WTC11 (cell line): ENCODE measurements at places on chromosomes 16 and 17.

GRCh38 chr16:46884513-46885293 is 541 bp downstream of the GPT2 start:
- no peak for DNase-seq

GRCh38 chr16:14641926-14642325 is 9.2 kb downstream of the BFAR start:
- DNase-seq = no peak

- no peak for DNase-seq
Measured at GRCh38 chr17:59534583-59534982, 30.8 kb upstream of the DHX40 start.

GRCh38 chr17:27494192-27495091 is 38.2 kb downstream of the KSR1 start:
- DNase-seq = no peak

- DNase-seq = peak; percentile 62
Measured at GRCh38 chr17:79220713-79221291, 146.2 kb downstream of the ENGASE start.

- no peak for DNase-seq
Measured at GRCh38 chr16:24844101-24845030, 1.4 kb upstream of the SLC5A11 start.

GRCh38 chr16:2840914-2841313 is 10.8 kb downstream of the ZG16B start:
- no peak for DNase-seq

GRCh38 chr17:7508145-7508544 is 24.0 kb downstream of the POLR2A start:
- no peak for DNase-seq

DNA sequence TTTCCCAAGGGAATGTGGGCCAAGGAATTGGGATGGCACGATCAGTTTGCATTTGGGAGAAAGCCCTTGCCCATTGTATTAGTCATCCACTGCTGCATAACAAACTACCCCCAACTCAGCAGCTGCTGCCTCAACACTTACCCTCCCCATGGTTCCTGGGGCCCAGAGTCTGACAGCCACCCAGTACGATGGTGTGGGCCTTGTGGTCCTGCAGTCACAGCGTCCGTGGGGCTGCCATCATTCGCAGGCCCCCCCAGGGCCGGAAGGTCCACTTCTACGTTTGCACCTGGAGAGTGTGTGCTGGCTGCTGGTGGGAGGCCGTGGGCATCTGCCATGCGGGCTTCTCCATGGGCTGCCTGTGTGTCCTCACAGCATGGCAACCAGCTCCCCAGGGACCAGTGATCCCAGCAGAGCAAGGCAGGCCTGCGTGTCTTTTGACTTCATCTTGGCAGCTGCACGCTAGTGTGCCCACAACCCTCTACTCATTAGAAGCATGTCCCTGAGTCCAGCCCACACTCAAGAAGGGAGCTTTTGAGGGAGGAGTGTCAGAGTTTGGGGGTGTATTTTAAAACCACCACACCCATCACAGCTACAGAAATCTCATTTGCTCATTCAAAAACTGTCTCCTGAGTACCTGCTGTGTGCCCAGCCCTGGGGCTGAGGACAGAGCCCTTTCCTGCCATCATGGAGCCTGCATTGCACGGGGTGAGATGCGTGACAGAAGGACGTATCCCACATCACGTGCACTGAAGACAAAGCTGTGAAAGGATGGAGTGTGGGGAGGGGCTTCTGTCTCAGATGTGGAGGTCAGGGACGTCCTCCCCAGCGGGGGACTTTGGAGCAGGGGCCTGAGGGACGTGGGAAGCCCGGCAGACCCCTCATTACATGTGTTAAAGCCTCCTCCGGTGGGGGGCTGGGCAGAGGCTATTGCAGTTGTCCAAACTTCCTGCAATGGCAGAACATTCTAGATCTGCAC is 185.0 kb upstream of the ZNF469 start:
- DNase-seq = no peak

DNA sequence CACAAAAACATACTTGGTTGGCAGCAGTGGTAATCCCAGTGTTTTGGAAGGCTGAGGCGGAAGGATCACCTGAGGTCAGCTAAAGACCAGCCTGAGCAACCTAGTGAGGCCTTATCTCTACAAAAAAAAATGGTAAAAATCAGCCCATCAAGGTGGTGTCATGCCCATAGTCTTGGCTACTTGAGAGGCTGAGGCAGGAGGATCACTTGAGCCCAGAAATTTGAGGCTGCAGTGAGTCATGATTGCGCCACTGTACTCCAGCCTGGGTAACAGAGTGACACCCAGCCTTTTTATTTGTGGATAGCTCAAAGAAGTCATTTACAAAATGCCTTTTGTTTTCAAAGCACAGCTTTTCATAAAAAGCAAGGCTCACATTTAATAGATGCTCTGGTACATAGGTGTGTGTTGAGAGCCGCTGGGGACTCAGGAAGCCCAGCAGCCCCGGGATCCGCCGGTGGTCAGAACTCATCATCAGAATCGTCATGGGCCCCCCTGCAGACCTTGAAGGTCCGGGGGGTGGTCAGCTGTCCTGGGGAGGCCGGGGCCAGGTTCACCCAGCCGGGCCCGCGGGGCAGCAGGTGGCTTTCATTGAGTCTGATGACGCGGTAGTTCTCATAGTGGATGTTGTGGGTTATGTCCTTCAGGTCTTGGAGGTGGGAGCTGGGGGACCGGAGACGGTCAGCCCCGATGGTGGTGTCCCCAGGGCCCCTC is 10.5 kb upstream of the ZNF500 start:
- no peak for DNase-seq

GRCh38 chr16:14056970-14057369 is 14.1 kb upstream of the MRTFB start:
- DNase-seq = no peak

DNA sequence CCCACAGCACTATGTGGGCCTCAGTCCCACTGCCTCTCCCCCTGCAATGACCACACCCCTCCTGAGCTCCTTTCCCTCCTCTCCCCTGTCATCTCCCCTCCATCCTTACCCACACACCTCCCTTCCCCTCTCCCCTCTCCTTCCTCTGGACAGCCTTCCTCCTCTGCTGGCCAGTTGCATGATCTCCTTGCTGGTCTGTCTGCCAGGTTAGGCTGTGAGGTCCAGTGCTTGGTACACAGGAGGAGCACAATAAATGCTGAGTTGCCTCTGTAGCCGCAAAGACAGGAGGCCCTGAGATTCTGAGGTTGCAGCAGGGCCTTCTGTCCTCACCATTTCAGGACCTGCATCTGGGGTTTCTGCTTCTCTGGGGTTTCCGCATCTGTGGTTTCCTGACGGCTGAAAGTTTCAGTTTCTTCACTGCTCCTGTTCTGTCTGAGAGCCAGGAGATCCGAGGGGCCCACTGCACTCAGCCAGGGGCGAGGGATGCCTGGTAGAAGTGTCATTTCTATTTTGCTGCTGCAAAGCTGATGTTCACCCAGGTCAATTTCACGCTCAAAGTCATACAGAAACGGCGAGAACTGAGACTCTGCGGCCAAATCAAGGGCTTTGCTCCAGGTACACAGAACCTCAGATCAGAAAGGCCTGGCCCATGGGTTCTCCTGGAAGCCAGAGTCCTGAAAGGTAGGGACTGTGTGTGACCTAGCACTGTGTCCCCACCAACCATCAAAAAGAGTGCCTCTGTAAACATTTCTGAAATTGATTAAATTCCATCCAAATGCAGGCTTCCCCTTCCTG is 4.6 kb upstream of the SLC12A3 start:
- no peak for DNase-seq

DNA sequence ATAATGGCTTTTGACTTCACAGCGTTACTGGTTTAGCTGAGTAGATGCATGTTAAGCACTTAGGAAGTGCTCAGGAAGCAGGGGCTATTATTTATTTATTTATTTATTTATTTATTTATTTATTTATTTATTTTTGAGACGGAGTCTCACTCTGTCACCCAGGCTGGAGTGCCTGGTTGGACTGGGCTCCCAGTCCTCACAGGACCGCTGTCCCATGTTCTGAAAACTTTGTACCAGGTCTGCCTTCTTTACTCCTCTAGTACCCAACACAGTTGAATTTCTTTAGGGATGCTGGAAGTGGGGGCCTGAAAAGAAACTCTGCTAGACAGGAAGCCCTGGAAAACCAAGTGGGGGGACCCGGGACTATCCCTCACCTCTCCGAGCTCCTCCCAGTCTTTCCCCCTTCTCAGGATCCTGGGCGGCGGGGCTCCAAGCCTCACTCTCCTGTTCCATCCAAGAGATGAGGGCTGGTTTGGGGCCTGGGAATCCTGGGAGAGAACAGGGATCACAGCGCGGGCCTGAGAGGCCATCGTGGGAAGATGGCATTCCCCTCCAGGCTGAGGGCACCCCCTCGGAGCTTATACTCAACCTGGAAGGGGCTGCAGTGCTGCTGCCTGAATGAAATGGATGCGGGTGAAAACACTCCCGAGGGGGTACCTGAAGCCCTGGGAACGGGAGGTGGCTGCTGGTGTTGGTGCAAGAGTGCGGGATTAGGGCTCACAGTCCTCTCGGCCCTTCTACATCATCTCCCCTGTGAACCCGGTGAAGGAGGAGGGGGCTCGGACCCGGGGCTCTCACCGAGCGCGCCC is 674 bp downstream of the ZNF688 start:
- peak; percentile 40 for DNase-seq

DNA sequence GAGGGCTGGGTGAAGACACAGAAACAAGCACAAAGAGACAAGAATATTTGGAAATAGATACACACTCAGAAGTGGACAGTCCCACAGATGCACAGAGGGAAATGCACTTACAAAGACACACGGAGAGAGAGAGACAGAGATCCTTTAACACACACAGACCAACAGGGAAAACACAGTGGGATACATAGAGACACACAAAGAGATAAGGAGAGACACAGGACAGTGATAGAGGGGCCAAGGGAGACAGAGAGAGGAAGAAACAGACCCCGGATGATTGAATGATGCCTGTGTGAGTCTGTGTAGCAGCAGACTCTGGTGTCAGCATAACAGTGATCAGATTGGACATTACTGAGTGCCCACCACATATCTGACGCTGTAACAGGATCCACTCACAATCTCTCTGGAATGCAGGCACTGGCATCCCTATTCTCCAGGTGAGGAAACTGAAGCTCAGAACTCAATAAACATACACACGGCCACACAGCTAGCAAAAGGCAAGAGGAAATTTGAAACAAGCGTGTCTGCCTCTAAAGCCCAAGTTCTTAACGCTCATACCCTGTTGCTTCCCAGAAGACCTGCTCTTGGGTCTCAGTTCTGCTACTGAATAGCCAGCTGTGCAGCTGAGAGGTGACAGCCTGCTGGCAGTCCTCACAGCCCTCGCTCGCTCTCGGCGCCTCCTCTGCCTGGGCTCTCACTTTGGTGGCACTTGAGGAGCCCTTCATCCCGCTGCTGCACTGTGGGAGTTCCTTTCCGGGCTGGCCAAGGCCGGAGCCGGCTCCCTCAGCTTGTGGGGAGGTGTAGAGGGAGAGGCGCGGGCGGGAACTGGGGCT is 186.3 kb upstream of the NLRP1 start:
- peak; percentile 41 for DNase-seq

- no peak for DNase-seq
Measured at GRCh38 chr16:47697826-47698225, 236.7 kb downstream of the PHKB start.

DNA sequence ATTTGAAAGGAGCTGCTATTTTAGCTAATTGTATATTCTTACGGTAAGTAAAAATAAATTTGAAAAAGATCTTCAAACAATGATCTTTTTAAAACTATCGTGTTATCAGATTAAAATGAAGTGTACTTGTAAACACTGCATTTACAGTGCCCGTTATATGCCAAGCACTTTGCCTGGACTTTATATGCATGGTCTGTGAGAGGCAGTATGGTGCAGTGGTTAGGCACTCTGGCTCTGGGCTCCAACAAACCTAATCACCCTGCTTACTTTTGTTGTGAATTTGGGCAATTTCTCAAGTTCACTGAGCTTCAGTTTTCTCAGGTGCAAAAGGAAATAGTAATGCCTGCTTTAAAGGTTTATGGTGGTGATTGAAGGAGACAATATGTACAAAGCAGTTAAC is 1.4 kb downstream of the PMP22 start:
- DNase-seq = no peak

DNA sequence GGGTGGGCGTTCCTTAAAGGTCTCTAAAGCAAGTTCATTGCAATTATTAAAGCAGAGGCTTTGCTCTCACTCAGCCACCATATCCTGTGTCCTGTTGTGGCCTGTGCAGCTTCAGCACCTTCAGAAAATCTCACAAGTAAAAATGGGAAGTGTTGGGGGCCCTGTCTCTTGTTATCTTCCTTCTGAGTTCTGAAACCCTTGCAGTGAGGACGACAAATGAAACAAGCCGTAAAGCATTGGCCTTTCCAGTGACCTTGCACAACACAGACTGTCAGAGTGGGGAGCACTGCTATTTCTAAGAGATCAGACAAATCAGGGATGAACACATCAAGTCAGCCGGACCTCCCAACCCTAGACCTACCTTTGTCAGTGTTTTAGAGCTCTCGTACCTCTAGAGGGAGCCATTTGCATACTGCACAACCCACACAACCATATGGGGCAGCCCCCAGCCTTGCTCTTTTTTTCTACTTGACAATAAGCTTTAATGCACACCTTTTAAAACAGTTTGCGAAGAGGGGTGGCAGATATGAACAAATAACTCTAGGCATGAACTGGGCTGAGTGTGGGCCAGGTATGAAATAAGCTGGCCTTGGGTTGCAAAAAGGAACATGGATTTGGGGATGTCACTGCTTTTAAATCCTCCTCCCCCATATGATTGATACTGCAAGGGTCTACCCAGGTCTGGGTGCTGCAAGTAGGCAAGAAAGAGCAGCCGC is 89.8 kb downstream of the KATNIP start:
- DNase-seq = peak; percentile 40

- no peak for DNase-seq
Measured at GRCh38 chr16:58433569-58433951, 41.3 kb downstream of the GINS3 start.

DNA sequence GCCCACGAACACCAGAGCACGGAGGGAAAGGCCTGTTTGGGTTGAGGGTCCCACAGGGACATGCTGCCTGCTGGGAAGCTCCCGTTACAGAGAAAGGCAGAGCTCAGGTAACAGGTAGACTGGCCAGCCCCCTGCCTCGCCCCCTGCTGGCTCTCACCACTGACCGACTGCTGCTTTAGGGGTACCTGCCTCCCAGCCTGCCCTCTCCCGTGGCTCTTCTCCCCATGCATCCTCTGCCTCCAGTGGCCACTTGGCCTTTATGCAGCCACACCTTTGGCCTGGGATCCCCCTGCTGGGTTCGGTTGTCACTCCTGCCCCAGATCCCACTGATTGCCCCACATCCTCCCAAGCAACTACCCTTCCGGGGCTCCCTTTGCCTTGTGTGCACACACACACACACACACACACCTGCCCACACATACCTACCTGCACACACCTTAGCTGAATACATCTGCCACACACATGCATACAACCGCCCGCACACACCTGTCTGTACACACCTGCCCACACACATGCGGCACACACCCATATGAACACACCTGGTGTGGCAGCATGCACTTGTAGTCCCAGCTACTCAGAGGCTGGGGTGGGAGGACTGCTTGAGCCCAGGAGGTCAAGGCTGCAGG is 7.1 kb downstream of the MCRIP1 start:
- DNase-seq = peak; percentile 45

DNA sequence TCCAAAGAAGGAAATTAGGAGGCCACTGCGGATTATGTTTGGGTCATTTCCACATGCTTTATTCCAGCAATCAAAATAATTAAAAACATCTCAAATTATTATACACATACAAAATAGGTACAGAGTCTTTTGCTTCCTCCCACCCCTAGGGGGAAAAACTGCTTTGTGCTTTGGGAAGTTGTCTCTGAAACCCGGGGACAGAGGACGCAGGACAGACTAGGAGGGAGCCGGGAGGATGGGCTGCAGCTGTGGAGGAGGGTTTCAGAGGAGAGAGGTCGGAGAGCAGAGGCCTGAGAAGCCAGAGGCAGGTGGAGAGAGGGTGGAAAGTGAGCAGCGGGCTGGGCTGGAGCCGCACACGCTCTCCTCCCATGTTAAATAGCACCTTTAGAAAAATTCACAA is 17.4 kb downstream of the COL1A1 start:
- DNase-seq = no peak
